ENCODE measurements at places on chromosomes 1 and 21.

DNA sequence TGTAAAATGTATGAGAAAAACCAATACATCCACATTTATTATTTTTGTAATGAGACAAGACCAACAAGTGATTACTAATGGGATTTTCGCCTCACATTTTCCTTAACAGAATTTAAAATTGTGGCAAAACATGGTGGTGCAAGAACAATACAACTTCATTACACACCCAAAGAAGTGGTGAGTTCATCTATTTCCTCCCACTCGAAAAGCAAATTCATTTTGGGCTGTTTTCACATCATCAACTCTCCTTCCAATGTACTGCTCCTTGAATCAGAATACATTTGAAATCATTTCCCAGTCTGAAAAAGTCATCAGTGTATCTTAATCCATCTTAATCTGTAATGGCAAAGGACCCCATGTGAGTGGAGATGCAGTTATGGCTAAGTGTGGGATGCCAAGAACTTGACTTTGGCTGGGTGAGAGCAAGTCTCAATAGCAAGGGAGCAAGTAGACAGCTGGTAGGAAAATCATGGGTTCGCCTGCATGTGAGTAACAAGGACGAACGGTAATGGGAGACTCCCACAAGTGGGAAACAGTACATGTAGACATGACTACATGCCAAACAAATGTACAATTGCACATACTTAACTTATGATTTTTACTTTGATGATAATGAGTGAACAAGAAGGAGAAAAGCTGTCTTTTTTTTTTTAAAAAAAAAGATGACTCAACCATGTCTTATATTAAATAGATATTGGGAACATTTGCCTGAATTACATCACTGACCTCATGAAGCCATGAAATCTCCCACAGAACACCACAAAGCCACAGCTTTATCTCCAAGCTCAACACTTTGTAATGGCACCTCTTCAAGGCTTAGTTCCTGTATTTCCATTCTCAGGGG, 46.0 kb downstream of the RUNX1 start:
- peak; percentile 92 for DNase-seq

GRCh38 chr21:23977971-23978370, 1629.3 kb downstream of the MRPL39 start:
- DNase-seq = peak; percentile 19

DNA sequence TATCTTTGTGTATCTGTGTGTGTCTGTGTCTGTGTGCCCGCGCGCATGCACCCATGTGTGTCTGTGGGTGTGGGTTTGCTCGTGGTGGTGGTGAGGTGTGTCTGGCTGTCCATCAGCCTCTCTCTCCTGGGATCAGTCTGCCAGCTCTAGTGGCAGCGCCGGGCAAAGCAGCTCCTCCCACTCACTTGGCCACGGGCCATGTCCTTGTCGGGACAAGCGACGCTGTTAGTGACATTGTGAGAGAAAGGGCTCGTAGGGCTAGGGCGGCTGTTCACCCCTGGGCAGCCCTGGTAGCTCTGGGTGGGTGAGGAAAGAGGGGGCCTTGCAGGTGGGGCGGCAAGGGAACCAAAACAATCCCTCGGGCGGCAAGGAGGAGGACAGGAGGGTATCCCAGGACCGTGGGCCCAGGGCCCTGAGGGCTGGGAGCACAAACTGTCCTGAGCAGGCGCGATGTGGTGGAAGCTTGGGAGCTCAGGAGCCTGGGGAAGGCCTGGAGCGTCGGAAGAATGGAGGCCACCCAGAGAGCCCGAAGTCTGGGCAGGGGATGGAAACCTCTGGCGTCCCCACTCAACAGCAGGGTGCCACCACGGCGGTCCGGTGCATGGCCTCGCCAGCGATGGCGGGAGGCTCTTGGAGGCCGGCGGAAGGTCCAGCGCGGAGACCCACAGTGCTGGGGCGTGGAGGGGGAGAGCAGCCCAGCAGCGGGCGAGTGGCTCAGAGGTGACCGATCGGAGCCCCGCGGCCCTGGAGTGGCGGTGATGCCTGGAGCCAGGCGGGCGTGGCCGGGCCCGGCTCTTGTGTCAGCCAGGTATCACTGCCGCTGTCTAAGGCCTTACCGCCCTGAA, 140.5 kb downstream of the LIPI start:
- no peak for DNase-seq

- DNase-seq = peak; percentile 13
Measured at GRCh38 chr1:107897438-107898345, 67.3 kb downstream of the VAV3 start.

DNA sequence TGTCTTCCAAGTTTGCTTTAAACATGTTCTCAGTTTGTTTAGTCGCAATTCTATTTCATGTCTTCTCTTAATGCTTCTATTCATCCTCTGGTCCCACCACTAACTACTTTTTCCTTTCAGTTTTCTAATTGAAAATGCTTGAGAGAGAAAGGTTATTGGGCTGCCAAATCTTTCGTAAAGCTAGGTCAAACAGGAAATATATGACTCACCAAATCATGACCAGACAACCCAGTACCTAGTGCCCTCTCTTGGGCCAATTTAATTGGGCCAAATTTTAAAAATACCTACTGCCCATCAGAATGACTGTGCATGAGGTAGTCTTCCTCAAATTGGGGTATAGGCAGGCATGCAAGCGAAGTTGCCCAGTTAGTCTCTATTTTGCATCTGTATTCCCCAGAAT, 295.4 kb upstream of the PBX1 start:
- no peak for DNase-seq

DNA sequence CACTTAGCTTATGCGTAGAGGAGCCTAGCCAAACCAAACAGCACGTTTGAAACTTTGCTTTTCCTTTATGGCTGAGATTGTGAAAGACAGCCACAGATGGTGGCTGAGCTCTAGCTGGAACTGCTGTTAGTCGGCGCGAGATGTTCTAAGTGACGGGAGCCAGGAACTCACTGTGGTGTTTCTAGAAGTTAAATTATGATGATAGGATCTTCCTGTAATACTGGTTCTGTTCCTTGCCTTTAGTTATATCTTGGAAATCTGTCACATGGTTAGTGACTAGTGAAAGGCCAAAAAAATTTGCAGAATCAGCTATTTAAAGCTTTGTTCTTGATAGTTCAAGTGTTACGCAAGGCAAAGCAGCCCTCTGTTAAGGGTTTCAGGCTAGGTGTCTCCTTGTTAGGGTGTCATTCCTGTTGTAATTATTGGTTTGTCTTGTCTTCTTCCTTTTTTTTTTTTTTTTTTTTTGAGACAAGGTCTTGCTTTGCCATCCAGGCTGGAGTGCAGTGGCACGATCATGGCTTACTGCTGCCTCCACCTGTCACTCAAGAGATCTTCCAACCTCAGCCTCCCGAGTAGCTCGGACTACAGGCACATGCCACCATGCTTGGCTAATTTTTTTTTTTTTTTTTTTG, 22.6 kb downstream of the AK4 start:
- DNase-seq = peak; percentile 95

DNA sequence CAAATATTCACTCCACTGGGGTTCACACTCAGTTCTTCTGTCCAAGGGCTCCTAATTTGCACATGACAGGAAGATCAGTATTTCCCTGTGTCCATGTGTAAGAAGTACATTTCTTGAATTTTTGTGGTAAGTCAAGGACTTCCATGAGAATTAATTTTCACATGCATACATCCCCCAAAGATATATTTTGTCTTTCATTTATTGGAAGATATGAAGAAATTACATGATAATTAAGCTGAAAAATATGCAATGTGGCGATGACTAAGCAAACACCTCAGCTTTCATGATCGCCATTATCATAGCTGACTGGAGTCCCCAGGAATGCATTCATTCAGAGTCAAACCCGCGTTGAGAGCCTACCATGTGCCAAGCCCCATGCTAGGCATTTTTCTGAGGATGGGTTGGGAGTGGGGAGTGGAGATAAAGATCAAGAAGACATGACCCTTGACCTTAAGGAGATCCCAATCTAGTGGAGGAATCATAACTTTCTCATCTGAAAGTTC, 104.6 kb upstream of the F3 start:
- no peak for DNase-seq

DNA sequence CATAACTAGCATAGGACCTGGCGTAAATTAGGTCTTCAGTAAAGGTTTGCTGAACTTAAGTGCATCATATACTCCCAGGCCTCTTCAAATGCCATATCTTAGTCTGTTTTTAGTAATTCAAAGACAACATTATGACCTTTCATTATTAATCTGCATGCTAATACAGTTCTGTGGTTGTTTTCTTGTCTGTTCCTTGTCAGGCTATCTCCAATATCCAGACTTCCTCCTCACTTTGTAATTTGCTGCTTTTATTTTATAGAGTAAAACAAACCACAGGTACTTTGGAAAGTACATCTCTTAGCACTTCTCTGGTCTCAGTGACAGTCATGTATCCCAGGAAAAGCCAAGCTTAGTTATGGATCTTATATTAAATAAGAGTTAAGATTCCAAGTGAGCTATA, 65.1 kb upstream of the BMP8A start:
- no peak for DNase-seq

DNA sequence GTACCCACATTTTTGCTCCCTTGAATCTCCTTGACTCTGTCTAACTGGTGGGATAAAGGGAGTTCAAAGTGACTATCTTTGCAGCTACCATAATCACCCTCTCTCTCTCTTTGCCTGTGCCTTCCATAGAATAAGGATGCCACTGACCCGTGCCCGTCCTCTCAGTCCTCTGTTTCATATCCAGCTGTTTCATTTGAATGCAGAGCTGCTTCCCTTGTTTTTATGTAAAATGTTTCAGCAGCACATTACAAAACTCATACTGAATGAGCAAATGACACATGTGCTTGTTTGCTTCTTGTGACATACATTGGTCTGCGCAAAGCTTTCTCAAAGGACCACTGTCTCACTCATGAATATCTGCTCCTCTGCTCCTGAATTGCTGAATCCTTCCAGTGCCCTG, 38.4 kb downstream of the CDC42 start:
- DNase-seq = no peak

- peak; percentile 74 for DNase-seq
Measured at GRCh38 chr1:10161541-10162290, 48.7 kb upstream of the KIF1B start.

GRCh38 chr1:44412601-44413000, 7.5 kb downstream of the RNF220 start:
- DNase-seq = no peak

DNA sequence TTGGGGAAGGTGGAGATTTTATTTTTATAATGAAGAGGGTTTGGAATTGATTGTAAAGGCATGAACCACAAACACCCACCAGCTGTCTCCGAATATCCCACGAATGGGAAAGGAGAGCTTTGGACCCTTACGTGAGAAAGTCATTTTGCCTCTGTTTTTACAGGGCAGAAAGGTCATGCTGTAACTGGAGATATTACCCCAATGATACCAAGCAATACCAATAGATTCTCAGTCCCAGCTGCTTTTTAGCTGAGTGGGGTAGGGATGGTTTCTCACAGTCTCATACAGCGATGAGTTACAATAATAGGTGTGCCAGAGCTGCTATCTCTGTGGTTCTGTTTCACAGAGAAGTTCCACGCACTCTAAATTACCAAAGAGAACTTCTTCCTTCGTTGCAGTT, 8.8 kb upstream of the F3 start:
- DNase-seq = no peak

DNA sequence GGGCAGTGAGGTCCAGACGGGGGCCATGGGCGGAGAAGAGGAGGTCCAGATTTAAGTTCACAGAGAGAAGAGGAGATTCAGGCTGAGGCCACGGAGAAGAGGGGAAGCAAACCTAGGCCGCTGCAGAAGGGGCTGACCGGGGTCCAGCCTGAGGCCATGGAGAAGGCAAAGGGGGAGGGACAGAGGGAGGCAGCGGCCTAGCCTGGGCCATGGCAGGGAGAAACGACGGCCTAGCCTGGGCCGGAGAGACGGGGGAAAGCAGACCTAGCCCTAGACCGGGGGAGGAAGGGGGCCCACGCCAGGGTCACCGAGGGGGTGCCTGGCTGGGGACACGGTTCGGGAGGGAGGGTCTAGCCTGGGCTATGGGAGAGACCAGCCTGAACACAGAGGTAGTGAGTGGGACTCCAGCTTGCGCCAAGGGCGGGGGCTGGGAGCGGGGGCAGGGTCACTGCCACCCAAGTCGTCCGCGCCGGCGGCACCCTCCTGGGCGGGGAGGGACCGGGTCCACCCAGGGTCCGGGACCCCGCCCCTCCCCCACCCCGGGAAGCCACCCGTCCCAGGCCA, 459 bp downstream of the CAPZB start:
- no peak for DNase-seq

DNA sequence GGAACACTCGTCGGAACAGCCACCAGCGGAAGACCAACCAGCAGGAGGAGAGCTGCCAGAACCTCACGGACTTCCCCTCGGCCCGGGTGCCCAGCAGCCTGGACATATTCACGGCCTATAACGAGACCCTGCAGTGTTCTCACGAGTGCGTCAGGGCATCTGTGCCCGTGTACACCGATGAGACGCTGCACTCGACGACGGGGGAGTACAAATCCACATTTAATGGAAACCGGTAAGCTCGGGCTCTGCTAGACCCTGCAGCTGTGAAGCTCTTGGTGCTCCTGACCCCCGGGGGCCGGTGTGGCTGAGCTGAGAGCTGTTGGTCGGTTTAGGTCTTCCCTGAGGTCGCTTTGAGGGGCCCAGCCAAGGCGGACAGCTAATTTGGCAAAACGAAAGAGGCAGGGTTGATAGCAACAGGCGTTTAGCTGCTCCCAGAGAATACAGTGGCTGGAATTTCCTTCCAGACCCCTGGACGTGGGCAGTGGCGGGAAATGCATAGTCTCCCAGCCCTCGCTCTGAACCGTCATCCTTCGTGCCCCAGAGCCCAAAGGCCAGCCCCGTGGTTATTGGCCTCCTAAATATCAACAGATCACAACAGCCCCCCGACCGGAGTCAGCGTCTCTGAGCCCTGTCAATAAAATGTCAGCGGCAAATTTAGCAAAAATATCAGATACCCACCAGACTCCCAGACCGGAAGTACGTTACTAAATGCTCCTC, 118.0 kb downstream of the AJAP1 start:
- DNase-seq = no peak

All from muscle of leg (tissue), 16 donors.